ENCODE measurements at places on chromosomes 3 and 15.

DNA sequence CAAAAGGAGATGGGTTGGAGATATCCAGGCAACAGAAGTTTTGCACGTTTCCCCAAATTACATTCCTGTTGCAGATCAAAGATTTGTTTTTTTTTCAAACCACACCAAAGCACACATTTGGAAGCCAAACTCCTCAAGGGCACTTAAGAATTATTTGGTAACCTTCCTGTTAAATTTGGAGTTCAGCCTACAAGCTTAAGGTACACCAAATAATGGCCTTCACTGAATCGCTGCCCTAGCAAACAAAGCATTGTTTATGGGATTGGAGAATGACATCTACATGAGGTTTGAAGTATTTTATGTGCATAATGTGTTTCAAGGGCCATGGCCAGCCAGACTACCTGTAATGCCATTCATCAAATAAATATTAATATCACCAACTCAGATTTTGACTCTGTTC is 357.9 kb downstream of the RORA start:
- DNase-seq, result no peak

- DNase-seq, result no peak
Observed at GRCh38 chr15:32675466-32675865, 34.0 kb downstream of the SCG5 start.

DNA sequence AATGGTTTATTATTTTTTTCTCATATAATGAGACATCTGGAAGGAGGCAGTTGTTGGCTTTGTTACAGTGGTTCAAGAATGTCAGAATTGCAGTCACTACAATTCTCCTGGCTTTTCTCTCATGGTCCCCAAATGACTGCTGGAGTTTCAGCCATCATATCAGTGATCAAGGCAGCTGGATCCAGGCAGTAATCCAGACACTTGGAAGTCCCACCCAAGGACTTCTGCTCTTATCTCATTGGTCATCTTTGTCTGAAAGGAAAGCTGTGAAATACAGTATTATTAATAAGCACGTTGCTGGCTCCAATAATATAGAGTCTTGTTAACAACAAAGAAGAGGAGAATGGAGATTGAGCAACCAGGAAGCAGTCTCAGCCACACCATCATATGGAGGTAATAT is 22.9 kb upstream of the MED12L start:
- DNase-seq, result no peak

GRCh38 chr3:76888856-76889255 is 151.0 kb upstream of the ROBO2 start:
- DNase-seq, result no peak

DNA sequence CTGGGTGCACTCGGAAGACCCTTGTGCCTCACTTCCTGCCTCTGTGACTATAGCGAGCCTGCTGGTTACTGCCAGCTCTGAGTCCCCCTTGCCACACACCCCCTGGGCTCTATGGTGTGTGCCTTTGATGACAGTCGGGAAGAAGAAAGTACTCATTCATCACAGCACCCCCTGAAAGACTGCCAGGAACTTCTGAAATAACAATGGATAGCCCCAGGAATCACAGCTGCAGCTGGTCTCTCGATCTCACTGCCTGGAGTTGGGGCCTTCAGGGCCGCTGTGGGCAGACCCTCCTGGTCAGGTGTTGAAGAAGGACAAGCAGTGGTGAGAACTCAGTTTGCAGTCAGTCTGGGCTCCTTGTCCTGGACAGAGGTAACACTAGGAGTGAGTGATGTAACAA is 9.8 kb upstream of the RPP14 start:
- DNase-seq, result no peak

DNA sequence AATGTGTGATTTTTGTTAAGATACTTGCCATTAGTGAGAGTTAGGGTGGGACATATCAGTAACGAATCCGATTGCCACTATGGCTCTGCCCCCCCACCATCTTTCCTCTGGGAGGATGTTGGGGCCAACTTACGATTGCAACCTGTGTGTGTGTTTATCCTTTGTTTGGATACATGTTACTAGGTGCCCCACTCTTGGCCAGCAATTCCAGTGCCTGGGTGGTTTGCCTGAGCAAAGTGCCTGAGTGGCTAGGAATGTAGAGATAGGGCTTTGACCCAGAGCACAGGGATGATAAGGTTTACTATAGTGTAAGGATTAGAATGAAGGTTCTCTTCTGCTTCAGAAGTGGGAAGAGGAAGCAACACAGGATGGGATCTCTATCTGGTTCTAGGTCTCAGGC is 231.8 kb downstream of the TP63 start:
- no peak for DNase-seq

DNA sequence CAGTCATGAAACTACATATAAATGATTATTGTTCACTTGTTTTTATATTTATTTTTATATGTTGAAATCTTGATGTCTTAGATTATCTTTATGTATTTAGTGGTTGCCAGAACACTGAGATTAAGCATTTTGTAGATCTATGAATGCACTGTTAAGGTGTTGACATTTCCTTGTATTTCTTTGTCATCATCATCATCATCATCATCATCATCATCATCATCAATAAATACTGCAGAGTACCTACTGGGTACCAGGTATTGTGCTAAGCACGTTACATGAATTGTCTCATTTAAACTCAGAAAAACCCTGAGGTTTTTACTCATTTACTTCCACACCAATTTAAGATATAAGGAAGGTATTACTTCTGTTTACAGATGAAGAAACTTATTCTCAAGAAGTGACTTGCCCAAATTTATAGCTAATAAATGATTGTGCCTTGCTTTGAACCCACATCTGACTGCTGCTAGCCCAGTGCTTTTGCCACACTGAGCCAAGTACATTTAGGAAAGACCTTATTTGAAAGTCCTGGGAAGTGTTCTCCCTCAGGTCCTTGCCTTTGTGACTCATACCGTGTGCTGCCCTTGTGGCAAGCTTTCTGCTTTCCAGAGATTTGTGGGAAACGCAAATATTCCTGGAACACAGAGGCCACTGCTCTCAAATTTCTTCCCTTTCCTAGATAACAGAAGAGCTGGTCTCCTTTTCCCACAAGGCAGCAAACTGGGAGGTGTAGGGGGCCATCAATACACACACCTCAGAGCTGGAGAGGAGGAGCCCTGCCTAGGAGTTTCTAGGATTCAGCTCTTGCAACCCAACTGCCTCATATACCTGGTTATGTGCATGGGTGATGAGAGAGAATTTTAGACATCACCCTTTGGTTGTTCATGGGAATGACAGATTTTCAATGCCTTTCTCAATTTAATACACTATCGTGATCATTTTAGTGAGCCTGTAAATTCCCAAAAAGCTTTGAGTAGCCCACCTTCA is 115.4 kb upstream of the C15orf61 start:
- no peak for DNase-seq

DNA sequence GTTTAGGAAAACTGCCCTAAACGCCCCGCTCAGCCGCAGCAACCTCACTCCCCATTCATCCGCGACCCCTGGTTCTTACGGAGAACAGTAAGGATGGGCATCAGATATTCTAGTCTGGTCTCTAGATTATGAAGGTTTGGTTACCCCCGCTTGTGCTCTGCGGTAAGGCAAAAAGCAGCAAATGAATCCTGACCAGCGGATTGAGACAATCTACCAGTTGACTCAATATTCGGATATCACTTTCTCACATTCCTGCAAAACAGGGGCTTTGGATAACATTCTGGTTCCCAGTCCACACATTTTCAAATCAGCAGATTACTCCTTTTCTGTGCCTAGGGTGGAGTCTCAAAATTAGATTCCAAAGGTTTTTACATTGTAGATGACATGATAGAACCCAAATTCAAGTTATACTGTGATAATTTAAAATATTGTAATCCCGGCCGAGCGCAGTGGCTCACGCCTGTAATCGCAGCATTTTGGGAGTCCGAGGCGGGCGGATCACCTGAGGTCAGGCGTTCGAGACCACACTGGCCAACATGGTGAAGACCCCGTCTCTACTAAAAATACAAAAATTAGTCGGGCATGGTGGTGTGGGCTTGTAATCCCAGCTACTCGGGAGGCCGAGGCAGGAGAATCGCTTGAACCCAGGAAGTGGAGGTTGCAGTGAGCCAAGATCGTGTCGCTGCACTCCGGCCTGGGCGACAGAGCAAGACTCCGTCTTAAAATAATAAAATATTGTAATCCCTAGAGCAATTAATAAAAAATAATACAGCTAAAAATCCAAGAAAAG is 1.1 kb upstream of the CYFIP1 start:
- no peak for DNase-seq

DNA sequence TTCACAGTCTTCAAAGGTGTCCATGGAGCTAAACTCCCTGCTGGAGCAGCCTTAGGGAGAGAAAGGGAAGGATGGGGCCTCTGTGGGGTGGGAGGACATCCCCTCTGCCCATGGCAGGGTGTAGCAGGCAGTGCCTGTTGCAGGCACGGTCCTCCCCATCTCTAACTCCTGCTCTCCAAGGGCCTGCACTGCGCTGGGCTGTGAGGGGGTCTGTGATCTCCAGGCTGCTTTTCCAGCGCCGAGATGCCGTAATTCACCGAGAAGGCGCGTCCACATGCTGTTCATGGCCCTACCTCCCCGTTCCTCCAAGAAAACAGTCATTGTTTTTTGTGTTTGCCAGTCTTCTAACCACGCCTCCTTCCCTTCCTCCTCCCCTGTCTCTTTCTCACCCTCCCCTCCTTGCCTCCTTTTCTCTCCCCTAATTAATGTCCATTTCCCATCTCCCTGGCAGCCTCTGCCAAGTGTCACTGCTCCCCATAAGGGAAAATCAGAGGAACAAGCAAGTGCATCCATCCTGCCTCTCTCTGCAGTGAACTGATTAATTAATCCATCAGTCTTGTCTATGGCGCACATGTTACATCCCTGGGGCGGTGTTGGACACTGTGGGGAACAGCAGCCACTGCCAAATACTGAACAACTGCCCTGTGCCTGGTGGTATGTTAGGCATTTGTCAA is 17.7 kb upstream of the LAMP3 start:
- no peak for DNase-seq

GRCh38 chr15:49236869-49237268 is 66.8 kb downstream of the GALK2 start:
- DNase-seq, result no peak

DNA sequence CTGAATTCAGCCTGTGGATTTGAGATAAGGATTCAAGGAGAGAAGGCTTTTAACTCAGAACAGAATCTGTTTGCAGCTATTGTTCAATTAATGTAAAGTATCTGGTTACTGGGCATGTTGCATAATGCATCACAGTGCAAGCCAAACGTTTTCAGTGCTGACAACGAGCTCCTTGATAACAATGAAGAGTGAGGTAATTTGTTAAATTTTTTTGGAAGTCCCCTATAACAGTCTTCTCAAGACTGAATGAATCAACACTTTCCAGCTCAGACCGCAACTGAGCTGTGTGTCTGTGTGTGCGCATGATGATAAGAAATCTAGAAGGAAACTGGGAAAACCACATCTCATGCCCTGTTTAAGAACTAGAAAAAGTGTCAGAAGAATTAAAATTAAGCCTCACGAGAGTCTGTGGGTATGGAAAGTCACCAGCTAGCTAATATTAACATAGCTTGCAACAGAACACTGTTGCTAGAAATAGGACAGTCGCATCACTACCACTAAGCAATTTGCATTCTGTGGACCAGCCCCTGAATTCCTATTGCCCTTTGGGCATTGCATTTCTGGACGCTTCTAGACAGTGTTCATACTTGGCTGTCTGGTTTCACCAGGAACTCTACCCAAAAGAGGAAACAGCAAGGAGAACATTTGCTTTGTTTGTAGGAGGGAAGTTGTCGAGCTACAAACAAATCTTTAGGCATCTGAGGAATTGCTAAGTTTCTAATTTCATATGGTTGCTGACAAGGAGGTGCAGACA is 43.7 kb upstream of the ATP2C1 start:
- DNase-seq, result peak; percentile 42

DNA sequence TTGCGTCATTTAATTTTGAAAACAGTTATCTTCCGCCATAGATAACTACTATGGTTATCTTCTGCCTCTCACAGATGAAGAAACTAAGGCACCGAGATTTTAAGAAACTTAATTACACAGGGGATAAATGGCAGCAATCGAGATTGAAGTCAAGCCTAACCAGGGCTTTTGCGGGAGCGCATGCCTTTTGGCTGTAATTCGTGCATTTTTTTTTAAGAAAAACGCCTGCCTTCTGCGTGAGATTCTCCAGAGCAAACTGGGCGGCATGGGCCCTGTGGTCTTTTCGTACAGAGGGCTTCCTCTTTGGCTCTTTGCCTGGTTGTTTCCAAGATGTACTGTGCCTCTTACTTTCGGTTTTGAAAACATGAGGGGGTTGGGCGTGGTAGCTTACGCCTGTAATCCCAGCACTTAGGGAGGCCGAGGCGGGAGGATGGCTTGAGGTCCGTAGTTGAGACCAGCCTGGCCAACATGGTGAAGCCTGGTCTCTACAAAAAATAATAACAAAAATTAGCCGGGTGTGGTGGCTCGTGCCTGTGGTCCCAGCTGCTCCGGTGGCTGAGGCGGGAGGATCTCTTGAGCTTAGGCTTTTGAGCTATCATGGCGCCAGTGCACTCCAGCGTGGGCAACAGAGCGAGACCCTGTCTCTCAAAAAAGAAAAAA is 1.2 kb downstream of the B2M start:
- DNase-seq, result peak; percentile 10

DNA sequence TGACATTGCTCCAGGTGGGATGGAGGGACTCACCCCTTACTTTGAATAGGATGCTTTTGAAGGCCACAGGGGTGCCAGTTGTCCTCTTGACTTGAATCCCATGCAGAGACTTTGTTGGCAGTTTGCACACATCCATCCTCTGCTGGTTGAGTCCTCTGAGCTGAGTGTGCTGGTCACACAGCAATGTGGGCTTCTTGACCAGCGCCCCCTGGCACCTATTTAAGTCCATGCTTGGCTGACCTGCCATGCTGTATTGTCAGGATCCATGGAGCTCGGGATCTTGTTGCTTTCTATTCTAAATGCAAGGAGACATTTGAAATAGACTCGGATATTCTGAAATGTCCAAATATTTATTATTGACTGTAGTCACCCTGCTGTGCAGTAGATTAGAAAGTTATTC is 19.8 kb downstream of the RAB7A start:
- no peak for DNase-seq

DNA sequence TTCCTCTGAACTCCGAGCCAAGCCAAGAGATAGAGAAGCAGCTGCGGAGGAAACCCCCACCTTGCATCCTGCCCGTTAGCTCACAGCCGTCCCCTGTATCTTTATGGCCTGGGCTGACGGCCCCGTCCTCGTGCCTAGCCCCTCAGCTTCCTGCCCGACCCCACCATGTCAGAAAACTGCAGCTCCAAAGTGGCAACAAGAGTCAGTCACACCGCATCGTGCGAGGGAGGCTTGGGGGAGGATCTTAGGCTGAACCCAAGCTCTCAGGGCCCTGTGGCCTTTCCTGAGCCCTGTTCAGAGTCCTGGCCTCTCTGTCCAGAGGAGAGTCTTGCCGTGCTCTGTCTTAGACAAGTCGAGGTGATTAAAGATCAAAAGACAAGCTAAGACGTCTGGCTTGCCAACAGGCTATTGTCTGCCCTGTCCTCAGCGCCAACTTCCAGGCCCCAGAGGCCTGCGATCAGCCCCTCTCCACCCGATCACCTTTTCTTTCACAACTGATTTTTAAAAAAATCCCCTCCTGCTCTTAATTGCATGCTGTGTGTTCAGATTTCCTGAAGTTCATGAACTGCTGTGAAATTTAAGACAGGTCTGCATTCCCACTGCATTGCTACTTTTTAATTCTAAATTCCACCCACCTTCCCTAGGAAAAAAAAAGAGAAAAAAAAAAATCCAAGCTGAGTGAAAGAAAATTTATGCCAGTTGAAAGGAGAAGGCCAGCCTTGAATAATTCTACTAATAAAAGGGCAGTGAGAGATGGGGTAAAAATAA is 89.7 kb upstream of the WNT5A start:
- DNase-seq, result no peak

GRCh38 chr3:190053919-190054672 is 66.6 kb downstream of the P3H2 start:
- no peak for DNase-seq
